ENCODE measurements at places on chromosomes 16 and 17.
A peak's percentile ranks its signal among the peaks of the same experiment; 100 is the strongest.

- no peak for DNase-seq
These were observed 72.3 kb upstream of the XYLT1 start for GRCh38 chr16:17543073-17543472.

DNA sequence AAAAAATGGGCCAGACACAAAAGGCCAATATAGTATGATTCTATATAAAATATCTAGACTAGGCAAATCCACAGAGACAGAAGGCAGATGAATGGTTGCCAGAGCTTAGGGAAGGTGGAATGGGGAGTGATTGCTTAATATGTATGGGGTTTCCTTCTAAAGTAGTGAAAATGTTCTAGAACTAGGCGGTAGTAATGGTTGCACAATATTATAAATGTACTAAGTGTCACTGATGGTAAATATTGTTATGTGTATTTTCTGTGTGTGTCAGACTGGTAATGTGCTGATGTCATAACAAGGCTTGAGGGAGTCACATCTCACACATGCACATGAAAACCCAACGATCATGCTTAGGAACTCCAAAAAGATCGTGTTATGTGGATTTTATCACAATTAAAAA, 106.9 kb upstream of the SIAH1 start:
- DNase-seq = peak; percentile 31

GRCh38 chr16:4976079-4976478, 17.9 kb downstream of the SEC14L5 start:
- no peak for DNase-seq

GRCh38 chr16:70421014-70421413, 17.9 kb downstream of the ST3GAL2 start:
- no peak for DNase-seq

DNA sequence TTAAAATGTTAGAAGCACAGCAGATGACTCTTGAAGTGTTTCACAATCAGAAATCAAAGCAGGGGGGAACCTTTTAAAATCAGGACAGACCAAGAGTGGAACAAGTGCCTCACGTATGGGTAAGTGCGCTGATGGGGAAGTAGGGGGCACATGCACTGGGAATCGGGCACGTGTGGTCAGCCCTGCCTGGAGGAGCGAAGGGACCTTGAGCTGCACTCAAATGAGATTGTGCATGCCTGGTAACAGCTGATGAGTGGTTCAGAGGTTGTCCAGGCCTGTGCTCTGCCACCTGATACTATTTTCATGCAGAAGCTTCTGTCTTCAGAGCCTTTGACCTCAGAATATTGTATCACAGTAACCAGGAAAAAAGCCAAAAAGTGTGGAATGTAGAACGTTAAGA, 13.7 kb upstream of the XYLT2 start:
- DNase-seq = no peak

GRCh38 chr16:1859650-1860049, 12.3 kb downstream of the MEIOB start:
- no peak for DNase-seq

DNA sequence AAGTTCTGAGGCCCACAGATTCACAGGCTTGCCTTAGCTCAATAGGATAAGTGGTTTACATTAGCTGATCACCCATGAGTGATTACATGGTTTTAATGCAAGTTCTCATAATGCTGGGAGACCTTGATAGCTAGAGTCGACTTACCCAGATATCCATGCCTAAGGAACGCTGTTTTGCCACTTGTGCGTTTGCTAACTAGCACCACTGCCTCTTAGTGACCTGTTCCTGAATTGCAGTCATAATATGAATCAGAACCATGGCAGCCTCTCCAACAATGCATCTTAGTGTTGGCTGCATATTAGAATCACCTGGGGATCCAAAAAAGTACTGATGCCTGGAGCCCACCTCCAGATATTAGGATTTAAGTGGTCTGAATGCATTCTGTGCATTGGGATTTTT, 251.1 kb upstream of the CDH5 start:
- no peak for DNase-seq

DNA sequence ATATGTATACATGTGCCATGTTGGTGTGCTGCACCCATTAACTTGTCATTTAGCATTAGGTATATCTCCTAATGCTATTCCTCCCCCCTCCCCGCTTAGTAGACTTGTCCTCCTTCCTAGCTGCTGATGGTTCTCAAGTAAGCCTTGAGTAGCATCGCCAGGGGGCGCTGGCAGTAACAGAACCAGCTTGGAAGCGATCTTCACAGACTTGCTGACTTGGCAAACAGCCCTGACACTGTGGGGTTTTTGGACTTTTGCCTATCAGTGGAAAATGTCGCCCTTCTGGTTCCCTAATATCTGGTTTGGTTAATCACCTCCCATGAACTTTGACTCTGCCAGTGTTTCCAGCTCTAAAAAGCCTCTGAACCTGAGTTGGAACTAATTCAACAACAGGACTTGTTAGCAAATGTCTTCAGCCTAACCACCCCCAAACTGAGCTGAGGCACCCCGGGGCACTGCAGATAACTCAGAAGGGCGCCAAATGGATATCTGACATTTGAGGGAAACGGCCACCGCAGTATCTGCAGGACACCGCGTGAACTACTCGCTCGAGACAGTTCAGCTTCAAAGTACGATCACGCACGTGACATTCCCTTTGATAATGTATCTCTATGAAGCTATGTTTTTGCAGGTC, 15.4 kb upstream of the SPATA32 start:
- DNase-seq = peak; percentile 87

GRCh38 chr17:49216482-49216881, 6.0 kb downstream of the ABI3 start:
- no peak for DNase-seq

DNA sequence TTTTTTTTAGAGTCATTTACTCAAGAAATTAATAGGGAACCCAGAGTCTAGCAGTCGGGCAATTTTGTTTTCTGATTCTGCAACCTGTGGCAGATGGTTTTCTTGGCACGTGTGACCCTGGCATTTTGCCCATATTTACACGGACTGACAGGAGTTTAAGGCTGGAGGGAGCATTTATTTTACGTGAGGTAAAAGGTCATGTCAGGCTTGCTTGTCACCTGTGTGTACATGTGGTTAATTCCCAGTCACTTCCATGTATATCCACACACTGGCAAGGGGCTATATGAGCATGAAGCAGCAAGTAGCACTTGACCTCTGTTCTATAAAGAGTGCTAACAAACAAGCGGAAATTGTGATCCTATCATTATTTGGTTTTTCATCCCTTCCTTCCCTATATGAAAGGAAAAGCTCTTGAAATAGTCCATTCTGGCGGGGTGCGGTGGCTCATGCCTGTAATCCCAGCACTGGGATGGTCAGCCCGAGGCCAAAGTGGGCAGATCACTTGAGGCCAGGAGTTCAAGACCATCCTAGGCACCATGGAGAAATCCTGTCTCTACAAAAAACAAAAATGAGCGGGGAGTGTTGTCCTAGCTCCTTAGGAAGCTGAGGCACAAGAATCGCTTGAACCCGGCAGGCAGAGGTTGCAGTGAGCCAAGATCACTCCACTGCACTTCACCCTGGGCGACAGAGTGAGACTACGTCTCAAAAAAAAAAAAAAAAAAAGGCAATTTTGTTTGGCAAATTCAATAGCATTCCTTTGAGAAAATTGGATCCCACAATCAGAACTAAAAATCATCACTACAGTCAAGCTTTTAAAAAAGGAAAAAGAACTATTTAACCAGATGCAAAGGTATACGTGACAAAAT, 2.1 kb downstream of the SPAG9 start:
- DNase-seq = no peak

DNA sequence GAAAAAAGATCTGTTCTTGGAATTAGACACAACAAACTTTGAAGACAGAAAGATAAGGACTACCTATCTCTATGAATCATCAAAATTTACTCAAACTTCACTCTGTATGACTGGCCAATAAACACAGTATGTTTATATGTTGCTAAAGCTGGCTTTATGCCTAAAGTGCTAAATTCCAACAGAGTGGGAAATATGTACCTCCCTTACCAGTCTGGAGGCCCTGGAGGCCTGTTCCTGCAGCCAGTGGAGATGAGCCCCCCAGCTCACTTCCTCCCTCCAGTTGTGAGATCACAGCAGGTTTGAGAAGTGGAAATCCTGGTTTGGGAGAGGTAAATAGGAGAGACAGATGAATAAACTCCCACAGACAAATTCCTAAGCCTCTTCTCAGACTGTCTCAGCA, 9.0 kb downstream of the ZNF23 start:
- no peak for DNase-seq

GRCh38 chr16:84373907-84374489, 5.7 kb downstream of the ATP2C2 start:
- no peak for DNase-seq

GRCh38 chr16:55492756-55493380, 13.9 kb downstream of the MMP2 start:
- no peak for DNase-seq

- no peak for DNase-seq
These were observed 6.8 kb upstream of the CAVIN1 start for GRCh38 chr17:42429726-42430447.
